Kidney capillary endothelial cell (primary cell): ENCODE measurements at places on chromosomes 5 and 9.

DNA sequence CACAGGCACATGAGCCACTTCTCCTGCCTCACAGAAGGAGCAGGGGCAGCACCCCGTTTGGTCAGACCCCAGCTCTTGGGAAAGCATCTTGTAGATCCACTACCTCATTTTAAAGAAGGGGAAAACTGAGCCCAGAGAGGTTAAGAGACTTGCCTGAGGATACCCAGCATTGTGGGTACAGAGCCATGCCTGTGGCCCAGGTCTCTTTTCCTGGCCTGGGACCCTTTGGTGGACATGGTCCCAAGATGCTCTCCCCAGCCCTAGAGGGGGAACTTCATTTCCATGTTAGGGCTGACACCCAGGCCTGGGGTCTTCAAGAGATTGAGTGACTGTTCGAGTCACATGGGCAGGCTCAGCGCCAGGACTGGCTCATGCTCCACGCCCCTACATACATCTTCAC lies 64.2 kb downstream of the NEK6 start:
- no peak for DNase-seq

GRCh38 chr5:139841549-139841948 lies 45.9 kb downstream of the PSD2 start:
- DNase-seq: no peak

DNA sequence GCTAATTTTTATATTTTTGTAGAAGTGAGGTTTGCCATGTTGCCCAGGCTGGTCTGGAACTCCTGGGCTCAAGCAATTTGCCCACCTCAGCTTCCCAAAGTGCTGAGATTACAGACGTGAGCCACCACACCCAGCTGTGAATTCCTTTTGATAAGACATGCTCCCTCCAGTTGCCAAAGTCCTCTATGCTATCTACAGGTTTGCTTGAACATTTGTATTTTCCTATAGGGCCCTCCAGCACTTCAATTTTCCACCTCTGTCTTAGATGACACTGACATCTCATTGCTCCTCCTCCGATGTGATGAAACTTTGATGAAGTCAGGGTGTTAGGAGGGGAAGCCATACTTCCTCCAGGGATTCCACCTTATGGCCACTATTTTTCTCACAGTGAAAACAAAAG lies 25.2 kb upstream of the CTSV start:
- DNase-seq: no peak

GRCh38 chr9:121884057-121884541 lies 209.0 kb downstream of the TTLL11 start:
- no peak for DNase-seq

- DNase-seq: no peak
Measured at GRCh38 chr5:168165977-168166376, 125.5 kb upstream of the WWC1 start.
